WTC11 (cell line): ENCODE measurements at places on chromosomes 7 and 10.

DNA sequence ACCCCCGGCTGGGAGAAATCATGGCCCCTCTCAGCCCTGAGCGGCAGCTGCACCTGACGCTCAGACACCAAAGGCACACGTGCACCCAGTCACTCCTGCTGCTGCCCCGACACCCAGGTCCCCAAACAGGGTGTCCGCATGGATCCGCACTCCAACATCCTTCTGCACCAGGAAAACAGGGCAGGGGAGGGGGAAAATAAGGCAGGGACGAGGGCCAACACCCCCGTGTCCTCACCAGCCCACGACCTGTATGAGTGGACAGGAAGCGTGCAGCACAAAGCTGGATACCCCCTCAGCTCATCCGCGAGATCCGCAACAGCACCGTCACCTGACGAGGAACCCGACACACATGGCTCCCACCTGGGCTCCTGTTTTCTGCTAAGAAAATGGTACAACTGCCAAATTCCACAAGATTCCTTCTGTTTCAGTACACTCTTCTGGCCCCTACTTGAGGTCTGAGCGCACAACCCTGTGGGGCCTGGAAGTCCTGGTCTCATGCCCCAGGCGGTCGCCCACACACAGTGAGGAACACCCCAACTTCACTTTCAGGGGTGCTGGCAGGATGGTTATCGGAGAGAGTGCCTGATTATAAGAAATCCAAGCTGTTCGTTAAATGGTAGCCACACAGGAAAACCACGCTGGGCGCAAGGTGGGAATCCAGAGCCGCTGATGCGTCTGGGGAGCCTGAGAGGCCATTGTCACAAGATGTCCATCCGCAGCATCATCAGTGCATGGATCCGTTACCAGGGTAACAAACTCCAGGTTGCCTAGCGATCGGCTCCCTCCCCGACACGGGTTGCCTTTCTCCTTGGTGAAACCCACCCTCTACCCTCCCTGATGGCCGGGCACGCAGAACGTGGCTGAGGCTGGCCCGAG is 63.6 kb downstream of the ZRANB1 start:
- peak; percentile 12 for DNase-seq

GRCh38 chr7:98500764-98501163 is 99.9 kb upstream of the BAIAP2L1 start:
- DNase-seq, result no peak

GRCh38 chr10:77940627-77941026 is 14.1 kb upstream of the DLG5 start:
- no peak for DNase-seq

DNA sequence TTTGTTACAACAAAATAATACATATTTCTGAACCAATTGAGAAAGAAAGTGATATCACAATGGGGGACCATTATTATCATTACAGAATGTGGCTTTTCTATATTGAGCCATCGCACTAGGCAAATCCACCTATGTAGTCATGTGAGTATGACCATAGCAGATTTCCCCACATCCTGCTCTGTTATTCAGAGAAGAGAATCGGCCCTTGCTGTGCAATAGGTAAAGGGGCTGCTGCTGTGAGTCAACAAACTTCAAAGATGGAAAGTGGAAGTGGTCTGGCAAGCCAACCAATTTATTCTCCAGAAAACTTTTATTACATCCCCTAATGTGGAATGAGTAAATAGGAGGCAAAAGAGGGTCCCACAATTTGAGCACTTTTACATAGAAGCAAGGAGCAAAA is 573.4 kb downstream of the ETV1 start:
- DNase-seq, result no peak

- no peak for DNase-seq
Measured at GRCh38 chr7:6430974-6431373, 16.8 kb downstream of the DAGLB start.

GRCh38 chr10:119651514-119652360 is 557 bp downstream of the BAG3 start:
- no peak for DNase-seq

- no peak for DNase-seq
Measured at GRCh38 chr7:147412782-147413556, 1177.6 kb upstream of the C7orf33 start.

- DNase-seq, result no peak
Measured at GRCh38 chr10:88866454-88866853, 13.6 kb upstream of the STAMBPL1 start.

- no peak for DNase-seq
Measured at GRCh38 chr7:154973381-154973780, 29.5 kb downstream of the PAXIP1 start.
